Stimulated activated CD8-positive, alpha-beta memory T cell treated with anti-CD3 and anti-CD28 coated beads, Interleukin-2, amount 100 ng/mL, for 1 hour (primary cell): ENCODE measurements at places on chromosomes 4 and X.

GRCh38 chr4:170051402-170051801 is 25.2 kb upstream of the MFAP3L start:
- DNase-seq: no peak

DNA sequence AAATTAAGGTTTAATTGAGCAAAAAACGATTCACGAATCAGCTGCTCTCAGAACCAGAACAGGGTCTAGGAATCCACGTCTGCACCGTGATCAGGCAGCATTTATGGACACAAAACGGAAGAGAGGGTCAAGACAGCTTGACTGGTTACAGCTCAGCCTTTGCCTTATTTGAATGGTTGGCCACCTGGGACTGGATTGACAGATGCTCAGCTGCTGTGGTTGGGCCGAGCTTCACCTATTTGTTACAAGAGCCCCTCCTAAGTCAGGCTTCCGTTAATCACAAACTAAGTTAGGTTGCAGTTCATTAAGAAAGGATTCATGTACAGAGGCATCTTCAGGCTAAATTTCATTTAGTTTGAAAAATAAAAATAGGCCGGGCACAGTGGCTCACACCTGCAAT is 50.6 kb upstream of the MAN2B2 start:
- no peak for DNase-seq

DNA sequence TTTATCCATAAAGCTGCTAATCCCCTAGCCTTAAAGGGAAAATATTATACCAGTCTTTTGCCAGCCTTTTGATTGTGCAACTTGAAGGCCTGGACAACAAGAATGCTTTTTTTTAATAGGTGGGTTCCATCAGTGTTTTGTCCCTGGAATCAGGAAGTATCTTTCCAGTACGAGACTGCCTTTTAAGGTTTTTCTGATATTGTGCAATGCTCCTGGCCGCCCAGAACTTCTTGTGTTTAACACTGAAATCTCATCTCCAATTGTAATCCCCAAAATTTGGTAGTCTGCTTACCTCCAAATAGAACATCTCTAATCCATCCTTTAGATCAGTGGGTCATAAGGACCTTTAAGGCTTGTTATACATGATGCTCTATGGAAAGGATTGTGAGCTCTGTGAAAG is 256.7 kb downstream of the NAF1 start:
- DNase-seq: no peak

- no peak for DNase-seq
These were observed 136.7 kb upstream of the PCDH18 start for GRCh38 chr4:137668885-137669545.

DNA sequence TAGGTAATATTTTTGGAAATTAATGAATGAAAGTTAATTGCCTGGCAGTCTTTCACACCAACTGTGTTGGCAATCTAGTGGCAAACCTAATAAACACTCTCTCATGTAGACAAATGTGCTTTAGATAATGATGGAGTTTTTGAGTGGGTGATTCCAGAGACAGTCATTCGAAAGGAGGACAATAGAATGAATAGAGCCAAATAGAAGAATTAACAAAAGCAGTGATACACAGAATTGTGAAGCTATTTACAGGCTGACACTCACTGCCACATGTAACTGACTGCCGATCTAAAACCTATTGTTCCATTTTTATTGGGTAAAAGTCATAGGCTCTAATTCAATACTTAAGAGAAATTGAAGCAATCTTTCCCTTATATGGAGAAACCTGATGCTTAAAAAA is 338.5 kb downstream of the PCDH7 start:
- no peak for DNase-seq

- no peak for DNase-seq
These were observed 25.6 kb downstream of the TKTL1 start for GRCh38 chrX:154321152-154321551.
